SK-N-SH (cell line): ENCODE measurements at places on chromosomes 3 and 15. TPM values are rescaled to one million over a fixed set of nuclear protein-coding genes. Genes with fewer than 3 reads are reported as not detected.

The NTRK3 gene
- 2.6 and 3.1 TPM in 2 replicates for polyA plus RNA-seq

The RLBP1 gene
- not detected in 2 replicates for polyA plus RNA-seq

The NOX5 gene
- 0.02 and 0.05 TPM in 2 replicates for polyA plus RNA-seq

The PDZRN3 gene
- 7.9 and 10.3 TPM in 2 replicates for polyA plus RNA-seq

The TIMP4 gene
- polyA plus RNA-seq: not detected in 2 replicates

The PLS1 gene
- polyA plus RNA-seq: 2.9 and 3.2 TPM in 2 replicates
